Activated effector memory CD4-positive, alpha-beta T cell treated with anti-CD3 and anti-CD28 coated beads, Interleukin-2, amount 50 U/mL, for 16 hours (primary cell): ENCODE measurements at places on chromosomes 5 and 9.

DNA sequence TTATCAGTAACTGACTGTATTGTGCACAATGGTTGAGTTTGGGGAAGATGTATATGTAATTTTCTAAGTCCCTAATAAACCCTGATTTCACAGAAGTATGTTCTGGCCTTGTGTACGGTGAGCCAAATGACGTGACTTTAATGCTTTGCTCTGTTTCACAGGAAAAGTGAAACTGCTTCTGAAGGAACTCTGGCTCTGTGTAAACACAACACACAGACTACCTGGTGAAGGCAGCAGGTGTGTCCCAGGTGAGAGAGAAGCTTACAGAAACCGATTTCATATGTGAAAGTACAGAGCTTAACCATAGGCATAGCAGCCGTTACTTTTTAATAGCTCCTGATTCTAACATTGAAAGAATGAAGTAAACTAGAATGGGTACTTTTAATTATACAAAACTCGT lies 31.9 kb downstream of the ICE1 start:
- DNase-seq: no peak

DNA sequence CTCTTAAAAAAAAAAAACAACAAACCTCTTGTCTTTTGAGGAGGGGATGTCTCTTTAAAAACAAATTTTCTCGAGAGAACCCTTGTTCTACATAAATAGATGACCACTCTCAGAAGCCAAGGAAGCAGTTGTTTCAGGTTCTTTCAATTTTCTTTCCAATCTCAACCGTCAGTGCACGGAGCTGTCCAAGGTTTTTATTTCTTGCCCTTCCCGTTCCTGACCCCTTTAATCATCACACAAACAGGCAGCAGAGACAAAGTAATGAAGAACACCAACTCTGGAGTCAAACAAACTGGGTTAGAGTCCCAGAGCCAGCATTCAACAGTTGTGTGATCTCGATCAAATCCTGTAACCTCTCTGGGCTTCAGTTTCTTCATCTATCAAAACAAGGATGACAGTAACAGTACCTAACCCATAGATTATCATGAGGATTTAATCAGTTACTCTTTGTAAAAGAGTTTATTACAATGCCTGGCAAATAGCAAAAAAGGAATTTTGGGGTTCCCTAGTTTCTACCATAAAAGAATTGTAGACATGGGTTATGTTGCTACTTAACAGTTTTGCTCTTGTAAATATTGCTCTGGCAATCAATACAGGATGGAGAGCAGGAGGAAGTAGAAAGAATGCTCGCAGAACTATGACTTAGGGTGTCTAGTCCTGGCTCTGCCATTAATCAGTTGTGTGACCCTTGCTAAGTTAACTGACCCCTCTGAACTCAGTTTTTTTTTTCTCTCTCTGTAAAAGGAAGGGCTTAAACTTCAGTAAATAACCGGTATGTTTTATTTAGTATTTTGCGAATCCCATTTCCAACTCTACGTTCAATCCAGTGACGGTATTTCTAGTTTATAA lies 1.0 kb upstream of the NIM1K start:
- no peak for DNase-seq

- peak; percentile 83 for DNase-seq
Observed at GRCh38 chr5:141412854-141413539, at the start of gene PCDHGA10. PCDHGA10 (plus strand) TSS chr5:141412987; CDS start chr5:141413176, 189 bp downstream.

- DNase-seq: no peak
Observed at GRCh38 chr5:55407059-55407684, 99.4 kb downstream of the MTREX start.

GRCh38 chr5:115541611-115542010 lies 3.0 kb downstream of the FEM1C start:
- DNase-seq: no peak

DNA sequence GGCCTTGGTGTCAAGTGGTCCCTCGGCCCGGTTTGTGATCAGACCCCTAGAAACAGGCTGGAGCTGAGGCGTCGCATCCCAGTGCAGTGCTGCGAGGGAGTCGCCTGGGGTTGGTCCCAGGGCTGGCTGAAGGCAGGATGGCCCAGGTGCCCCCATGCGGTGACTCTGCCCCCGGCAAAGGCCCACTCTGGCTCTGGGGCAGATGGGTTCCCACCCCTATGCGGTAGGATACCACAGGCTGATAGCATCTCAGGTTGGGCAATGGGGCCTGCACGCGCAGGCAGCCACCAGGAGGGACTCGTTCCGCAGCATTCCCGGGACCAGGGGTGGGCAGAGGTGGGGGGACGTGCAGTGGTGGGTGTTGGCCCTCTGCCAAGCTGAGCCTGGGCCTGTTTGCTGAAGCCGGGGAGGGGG lies 86.0 kb downstream of the RXRA start:
- no peak for DNase-seq

DNA sequence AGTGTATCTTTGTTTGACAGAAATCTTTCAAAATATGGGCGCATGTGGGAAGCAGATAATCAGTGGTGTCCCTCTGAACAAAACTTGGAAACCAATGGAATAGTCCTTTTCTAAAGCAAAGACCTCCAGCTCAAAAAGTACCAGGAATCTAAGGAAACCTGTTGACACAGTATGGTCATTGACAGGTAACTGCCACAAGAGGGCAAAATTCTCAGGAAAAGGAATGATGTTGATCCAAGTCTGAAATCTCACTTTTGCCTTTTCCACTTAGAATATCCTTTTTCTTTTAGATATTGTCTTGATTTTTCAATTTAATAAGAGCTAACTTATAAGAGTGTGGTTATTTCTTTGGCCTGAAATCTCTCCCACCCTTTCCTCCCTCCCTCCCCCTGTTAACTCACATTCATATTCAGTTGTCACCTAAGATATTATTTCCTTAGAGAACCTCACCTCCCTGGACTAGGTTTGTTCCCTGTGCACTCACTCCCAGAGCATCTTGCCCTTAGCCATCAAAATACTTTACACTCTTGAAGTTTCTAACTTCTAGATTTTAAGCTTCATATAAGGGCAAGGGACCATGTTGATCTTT lies 59.0 kb upstream of the BARX1 start:
- no peak for DNase-seq

DNA sequence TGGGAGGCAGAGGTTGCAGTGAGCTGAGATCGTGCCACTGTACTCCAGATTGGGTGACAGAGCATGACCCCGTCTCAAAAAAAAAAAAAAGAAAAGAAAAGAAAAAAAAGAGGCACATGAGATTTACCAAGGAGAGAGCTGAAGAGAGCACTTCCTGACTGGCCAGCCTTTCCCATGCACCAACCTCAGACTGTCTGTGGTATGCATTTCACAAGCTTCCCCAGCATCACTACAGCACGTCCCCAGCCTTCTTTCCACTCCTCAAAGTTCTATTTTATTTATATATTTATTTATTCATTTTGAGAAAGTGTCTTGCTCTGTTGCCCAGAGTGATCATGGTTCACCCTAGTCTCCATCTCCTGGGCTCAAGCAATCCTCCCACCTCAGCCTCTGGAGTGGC lies 13.6 kb upstream of the FUBP3 start:
- no peak for DNase-seq

GRCh38 chr5:112312295-112313275 lies 106.5 kb downstream of the EPB41L4A start:
- no peak for DNase-seq

- no peak for DNase-seq
Observed at GRCh38 chr9:1732670-1733069, 282.5 kb upstream of the SMARCA2 start.

DNA sequence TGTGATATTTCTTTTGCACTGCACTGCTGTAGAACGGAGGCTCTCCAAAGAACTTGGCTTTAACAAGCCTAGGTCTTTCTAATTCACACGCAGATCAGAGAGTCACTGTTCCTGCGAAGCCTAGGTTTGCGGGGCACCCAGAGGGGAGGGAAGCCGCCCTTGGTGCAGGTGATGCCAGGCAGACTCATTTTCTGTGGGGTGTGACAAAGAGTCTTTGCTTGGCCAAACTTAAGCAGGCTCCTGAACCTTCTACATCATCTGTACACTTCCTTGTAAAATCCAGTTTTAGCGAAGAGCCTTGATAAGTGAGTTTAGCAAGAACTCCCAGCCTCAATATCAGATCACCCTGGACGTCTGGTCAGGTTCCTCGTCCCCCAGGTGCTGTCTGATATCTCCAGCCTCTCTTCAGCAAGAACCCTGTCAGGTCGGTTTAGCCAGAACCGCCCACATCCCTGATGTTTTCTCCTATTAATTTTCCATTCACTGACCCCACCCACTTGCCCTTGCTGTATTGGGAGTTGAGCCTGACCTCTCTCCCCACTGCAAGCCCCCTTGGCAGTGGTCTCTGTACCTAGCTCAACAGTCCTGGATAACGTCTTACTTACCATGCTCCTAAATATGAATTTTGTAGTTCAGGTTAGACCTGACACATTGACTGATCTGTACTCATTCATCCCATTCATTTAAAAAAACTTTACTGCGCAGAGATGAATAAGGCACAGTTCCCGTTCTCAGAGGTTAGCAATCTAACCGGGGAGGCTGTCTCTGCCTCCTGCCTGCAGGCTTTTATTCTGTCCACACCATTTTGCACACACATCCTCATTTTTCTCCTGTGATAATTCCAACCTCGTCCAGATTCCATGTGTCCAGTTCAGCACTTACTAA lies 880 bp upstream of the UBAC1 start:
- DNase-seq: no peak

DNA sequence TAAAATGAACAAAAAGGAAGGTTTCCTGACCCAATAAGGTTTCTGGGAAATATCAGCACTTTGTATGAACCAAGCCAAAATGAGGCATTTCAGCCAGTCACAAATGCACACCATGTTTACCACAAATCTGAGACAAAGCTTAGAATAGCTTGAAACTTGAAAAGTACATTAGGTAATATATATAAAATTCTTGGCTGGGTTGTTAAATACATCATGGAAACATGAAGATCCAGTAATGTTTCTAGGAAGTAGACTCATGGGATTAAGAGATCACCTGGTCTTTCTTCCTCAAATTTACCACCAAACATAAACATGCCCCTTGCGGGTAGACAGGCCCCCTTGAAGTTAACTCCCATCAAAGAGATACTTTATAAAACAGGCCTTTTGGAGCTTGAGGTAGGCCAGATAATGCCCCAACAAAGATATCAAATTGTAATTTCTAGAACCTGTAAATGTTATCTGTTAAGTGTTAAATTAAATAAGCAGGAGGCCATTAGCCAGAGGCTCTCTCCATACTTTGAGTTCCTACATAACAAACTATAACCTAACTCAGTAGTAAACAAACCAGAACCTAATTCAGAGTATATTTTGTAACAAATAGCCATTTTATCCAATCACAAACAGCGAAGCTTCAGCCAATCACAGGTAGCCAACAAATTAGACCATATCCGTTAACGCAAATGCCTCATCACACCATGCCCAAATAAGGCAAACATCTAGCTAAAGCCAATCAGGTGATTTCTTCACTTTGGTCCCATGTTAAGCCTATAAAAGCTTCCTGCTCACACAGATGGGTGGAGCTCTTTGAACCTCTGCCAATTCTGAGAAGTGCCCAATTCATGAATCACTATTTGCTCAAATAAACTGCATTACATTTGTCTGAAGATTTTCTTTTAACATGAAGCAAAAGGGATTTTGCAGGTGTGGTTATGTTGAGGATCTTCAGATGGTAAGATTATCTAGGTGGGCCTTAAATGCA lies 127.9 kb upstream of the TARS1 start:
- no peak for DNase-seq
